Erythroblast (primary cell): ENCODE measurements at places on chromosomes 1 and 21.

GRCh38 chr21:41207401-41208375, 39.7 kb downstream of the BACE2 start:
- no peak for DNase-seq

GRCh38 chr1:26336477-26337205, 17.3 kb downstream of the CRYBG2 start:
- no peak for DNase-seq

GRCh38 chr1:59249396-59250137, 47.3 kb upstream of the FGGY start:
- no peak for DNase-seq

DNA sequence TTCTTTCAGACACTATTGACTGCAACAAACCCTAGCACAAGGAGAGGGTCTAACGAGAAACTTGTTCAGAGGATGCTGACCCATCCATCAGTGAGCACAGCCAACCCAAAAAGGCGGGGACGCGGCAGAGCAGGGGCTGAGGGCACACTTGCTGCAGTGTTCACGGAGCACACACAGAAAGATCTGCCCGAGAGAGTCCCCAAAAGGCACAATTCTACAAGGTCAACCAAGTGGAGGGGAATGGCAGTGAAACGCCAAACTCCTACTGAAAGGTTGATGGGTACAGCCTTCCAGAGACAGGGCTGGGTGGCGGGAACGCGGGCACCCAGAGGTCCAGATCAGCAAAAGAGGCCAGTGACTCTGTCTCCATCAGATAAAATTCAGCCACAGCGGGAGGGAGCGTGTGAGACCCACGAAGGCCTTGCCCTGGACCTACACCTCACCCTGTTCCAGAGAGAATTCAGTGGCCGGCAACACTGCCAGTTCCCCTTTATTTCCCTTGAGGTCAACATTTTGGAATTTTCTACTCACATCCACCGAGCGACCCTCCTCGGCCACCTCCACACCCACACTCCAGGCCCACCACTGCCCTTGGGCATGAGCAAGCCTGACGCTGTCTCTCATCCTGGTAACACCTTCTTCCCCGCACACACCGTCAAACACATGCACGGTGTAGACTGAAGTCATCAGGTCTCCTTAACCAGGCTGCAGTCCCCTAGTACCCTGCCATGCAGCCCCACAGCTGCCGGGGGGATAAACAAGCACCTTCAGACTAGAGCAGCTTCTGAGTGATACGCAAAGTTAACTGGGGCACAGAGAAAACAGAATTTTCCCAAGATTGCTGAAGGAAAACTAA, 5.5 kb downstream of the GNG4 start:
- DNase-seq: no peak

- DNase-seq: no peak
Measured at GRCh38 chr21:43644609-43645008, 14.7 kb downstream of the HSF2BP start.

- no peak for DNase-seq
Measured at GRCh38 chr1:65388908-65389695, 31.4 kb upstream of the LEPR start.

DNA sequence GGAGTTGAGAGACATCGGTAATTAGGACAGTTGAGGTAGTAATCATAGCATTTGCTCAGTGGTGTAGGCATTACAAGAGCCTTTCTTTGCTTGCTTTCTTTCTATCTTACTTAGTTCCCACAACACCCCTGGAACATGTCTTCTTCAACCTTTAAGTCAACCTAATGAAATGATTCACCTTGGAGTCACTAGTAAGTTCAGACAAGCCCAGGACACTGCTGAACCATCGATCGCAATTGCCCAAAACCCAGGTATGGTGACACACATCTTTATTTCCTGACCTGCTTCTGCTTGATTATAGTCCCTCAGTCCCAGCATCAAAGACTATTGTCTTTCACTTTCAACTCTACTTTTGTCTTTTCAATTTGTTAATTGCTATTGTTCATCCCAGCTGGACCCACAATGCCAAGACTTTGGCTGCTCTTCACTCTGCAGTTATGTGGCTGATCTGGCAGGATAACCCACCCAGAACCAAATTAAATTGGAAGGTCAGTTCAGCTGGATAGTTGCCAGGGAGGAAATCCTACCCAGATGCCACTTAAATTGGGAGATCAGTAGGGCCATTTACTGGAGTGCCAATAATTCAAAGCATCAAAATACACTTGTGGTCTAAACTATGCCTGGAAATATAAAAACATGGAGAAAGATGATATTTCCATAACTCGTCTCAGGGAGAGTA, 272.9 kb downstream of the RWDD3 start:
- DNase-seq: no peak

- no peak for DNase-seq
Measured at GRCh38 chr1:198933515-198934222, 294.8 kb downstream of the PTPRC start.

GRCh38 chr1:88800382-88801051, 90.8 kb downstream of the GTF2B start:
- DNase-seq: peak; percentile 75

- DNase-seq: peak; percentile 2
Measured at GRCh38 chr21:30839304-30839703, 9.7 kb upstream of the KRTAP7-1 start.

- peak; percentile 81 for DNase-seq
Measured at GRCh38 chr1:234611847-234612351, 1.9 kb upstream of the IRF2BP2 start.

DNA sequence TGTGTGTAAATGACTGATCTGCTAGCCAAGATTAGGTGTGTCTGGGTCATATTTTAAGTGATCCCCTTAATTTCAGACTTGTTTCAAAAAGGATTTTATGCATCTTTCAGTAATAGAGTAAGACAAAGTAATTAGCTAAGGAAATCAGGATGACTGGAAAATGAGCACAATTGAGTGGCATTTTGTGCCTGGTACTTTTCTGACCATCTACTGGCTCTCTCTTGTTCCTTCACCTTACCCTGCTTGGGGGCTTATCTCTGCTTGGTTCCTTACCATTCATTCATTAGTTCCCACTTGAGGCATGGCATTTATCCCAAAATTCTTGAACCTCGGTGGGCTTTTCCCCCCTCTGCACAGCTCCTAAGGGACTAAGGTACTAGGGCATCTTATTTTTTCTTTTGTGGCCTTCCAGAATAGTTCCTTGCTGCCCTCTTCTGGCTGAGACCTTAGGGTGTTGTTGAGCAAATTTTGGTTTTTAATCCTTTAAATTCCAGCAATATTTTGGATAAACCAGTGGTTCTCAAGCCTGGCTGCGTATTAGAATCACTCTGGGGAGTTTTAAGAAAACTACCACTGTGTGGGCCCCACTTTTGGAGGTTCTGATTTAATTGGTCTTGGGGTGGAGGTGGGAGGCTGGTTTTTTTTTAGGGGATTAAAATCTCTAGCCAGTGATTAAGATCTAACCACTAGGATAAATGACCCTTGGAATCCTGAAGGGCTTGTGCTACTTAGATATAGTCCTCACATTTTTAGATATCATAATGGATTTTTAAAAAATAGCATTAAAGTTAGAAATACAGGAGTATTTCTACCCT, 50.8 kb downstream of the HS2ST1 start:
- peak; percentile 61 for DNase-seq

DNA sequence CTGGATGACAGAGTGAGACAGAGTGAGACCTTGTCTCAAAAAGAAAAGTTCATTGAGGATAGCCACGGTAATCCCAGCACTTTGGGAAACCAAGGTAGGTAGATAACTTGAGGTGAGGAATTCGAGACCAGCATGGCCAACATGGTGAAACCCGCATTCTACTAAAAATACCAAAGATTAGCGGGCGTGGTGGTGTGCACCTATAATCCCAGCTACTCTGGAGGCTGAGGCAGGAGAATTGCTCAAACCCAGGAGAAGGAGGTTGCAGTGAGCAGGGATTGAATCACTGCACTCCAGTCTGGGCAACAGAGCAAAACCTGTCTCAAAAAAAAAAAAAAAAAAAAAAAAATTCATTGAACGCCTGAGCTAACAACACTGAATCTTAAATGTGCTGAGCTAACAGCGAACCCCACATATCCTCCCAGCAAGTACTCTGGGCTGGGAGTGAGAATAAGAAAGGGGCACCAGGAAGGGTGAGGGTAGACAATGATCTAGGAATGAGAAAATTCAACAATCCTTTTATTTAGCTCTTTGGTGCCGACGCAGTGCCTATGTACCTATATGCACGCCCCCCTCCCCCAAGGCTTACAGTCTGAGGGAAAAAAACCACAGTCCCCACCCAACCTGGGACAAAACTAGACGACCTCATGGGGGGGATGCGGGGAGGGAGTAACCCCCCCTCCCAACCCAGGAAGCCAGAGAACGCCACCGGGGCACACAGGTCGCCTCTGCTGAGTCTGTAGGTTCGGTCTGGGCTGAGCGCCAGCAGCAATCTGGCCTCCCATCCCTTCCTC, 1.4 kb upstream of the CACNA1S start:
- no peak for DNase-seq

- DNase-seq: no peak
Measured at GRCh38 chr1:158809862-158810261, 21.3 kb upstream of the MNDA start.

GRCh38 chr1:44554706-44555105, 119.6 kb downstream of the TMEM53 start:
- DNase-seq: no peak

GRCh38 chr1:178885869-178886268, 15.0 kb upstream of the ANGPTL1 start:
- DNase-seq: no peak

- DNase-seq: no peak
Measured at GRCh38 chr1:47003896-47004403, 19.5 kb upstream of the CYP4X1 start.

GRCh38 chr1:63674238-63674864, 81.1 kb downstream of the PGM1 start:
- DNase-seq: peak; percentile 5

DNA sequence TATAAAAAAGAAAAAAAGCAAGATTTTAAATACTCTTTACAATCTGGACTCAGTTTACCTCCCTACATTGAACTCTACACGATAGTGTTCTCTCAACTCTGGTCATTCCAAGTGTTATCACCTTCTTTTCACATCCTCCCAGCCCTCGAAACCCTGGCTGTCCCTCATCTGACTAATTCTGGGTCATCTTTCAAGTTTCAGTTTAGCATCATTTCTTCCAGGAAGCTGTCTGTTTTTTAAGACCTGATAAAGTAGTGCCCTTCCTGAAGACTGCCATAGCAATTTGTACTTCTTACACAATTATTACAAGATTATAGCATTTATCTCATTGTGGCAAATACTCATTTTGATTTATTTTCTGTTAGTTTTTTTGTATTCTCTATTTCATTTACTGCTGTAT, 1.2 kb downstream of the ALG14 start:
- DNase-seq: no peak

DNA sequence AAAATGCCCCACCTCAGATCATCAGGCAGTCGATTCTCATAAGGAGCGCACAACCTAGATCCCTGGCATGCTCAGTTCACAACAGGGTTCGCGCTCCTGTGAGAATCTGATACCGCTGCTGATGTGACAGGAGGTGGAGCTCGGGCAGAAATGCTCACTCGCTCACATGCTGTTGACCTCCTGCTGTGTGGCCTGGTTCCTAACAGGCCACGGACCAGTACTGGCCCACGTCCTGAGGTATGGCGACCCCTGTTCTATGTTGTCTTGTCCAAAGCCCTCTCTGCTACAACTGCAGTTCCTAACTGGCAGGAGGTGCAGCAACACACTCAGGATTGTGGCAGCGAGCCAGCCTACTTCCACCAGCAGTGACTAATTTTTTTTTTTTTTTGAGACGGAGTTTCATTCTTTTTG, 70.6 kb downstream of the CLSTN1 start:
- DNase-seq: no peak

GRCh38 chr1:160629286-160630210, 17.3 kb downstream of the SLAMF1 start:
- no peak for DNase-seq

DNA sequence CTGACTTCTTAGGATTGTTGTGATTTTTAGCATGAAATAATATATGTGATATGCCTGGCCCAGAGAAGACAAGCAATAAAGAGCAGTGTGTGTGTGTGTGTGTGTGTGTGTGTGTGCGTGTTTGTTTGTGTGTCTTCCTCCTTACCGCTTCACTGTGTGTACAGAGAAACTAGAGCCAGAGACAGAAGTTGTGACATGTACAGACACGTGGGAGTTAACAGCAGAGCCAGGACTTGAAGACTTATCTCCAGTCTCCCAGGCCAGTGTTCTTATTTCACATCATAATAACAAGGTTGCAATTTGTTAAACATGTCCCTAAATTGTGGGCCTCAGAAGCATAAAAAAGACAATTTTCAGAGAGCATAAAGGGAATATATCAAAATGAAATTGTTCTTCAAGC, 192.0 kb upstream of the JUN start:
- no peak for DNase-seq

DNA sequence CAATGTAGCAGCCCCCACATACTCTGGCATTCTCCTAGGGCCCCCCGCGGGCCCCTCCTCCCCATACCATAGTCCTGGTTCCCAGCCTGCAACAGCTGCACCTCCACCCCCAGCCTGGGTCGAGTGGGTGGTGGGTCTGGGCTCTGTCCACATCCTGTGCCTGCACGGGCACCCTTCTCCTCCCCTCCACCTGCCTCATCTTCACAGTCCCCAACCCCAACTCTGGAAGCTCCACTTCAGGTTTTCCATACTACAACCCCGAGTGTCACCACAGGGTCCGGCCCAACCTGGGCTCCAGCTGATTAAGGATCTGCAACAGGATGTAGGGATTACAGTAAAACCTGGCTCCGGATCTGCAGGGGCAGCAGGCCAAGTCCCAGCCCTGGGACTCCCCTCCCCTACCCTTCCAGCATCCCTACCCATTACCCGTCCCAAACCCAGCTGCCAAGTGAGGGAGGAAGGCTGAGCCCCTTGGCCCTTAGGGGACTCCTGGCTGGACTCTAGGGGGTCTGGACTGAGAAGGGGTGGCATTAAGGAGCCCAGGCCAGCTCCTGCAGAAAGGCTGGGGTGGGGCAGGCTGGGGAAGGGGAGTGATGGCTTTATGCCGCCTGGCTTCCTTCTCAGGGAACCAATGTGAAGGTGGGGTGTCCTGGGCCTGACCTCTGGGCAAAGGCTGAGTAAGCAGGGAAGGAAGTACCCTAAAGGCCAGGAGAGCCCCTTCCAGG, 116.8 kb downstream of the CASZ1 start:
- DNase-seq: no peak

DNA sequence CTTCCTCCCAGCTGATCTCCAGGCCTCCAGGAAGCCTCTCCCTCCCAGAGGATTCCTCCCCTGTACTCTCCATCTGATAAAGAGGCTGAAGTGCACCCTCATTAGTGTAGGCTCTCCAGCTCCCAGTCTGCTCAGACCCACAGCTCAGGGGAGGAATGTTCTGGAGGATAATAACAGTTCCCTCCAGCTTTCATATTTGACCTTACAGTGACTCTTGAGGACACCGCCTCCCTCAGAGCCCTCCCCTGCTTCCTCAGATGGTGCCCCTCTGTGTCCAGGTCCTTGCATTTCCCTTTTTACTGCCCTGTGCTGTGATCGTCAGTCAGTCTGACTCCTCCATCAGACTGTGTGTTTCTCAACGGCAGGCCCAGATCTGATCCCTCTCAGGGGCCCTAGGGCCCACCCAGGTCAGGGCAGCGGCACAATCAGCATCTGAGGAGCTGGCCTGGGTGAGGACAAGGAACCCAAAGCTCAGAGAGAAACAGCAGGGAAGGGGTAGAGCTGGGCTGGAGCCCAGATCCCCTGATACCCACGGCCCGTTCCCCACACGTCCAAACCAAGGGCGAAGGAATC, 1.1 kb upstream of the SHISAL2A start:
- DNase-seq: no peak
